Motor neuron (in vitro differentiated cells): ENCODE measurements at places on chromosomes 12 and 14. TPM values are rescaled to one million over a fixed set of nuclear protein-coding genes. Genes with fewer than 3 reads are reported as not detected.
A peak's percentile ranks its signal among the peaks of the same experiment; 100 is the strongest.

The SLC6A13 gene
- 0.95 and 1.7 TPM in 2 replicates for total RNA-seq

The NTF3 gene
- 2.3 and 2.6 TPM in 2 replicates for total RNA-seq

The TCP11L2 gene
- 11.8 and 12.3 TPM in 2 replicates for total RNA-seq

The MEG3 gene
- total RNA-seq, result 207 and 372 TPM in 2 replicates

The NKX2-1 gene
- total RNA-seq, result 0.13 TPM in 1 of 2 replicates, not detected in the other

The RTL1 gene
- total RNA-seq, result 0.39 and 0.62 TPM in 2 replicates

The NUAK1 gene
- total RNA-seq, result 22.8 and 32.3 TPM in 2 replicates

The OTX2 gene
- 0.62 TPM in 1 of 2 replicates, not detected in the other for total RNA-seq

The COPS7A gene
- total RNA-seq, result 22.5 and 23.0 TPM in 2 replicates

The SLC38A1 gene
- total RNA-seq, result 91.7 and 95.0 TPM in 2 replicates

GRCh38 chr14:63652406-63652805 is 10.7 kb upstream of the WDR89 start:
- ATAC-seq, result no peak

- no peak for ATAC-seq
Measured at GRCh38 chr14:100810861-100811461, 15.0 kb upstream of the MEG3 start.

- no peak for ATAC-seq
Measured at GRCh38 chr12:20628226-20628787, 66.8 kb upstream of the SLCO1C1 start.

DNA sequence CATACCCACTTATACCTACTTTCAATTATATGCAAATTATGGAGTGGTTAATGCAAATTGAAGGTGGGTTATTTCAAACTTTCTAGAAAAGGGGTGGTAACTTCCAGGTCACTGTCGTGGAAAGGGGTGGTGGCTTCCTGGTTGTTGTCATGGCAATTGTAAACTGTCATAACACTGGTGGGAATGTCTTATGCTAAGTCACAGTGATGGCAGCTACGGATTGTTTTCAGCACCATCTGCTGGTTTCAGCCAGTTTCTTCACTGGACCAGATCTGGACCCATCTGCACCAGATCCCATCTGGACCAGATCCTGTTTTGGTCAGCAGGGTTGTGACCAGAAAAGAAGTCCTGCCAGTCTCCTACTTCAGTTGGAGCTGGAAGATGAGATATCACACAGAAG is 1469.3 kb downstream of the AACS start:
- no peak for ATAC-seq

DNA sequence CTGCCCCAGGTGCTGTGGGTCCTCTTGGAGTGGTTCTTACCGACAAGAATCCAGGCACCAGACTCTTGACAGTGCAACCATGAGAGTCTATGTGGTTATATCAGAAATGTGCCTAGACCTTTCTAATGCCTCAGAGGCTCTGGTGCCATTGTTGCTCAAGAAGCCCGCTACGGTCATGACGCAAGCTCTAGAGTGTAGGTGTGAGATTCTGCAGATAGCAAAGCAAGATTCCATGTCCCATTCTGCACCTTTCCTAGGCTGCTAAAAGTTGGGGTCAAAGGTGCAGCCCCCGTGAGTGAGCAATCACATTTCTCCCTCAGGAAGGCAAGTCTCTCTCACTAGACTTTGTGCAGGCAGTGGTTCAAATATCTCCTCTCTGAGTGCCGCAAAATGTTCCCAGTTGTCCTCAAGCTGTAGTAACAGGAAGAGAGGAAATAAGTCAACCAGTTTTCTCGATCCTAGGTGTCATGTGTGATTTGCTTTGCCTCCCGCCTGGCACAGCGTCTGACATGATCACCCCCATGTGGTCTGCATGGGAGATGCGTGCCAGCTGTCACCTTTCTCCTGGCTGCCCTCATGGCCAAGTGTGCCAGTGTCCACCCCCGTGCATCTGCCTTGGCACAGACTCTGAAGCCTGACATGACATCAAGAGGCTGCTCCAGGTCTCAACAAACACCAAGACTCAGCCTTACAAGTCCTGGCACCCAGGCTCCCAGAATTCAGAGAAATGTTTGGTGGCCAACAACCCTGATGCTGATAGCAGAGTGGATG is 122.5 kb upstream of the COCH start:
- ATAC-seq, result no peak

DNA sequence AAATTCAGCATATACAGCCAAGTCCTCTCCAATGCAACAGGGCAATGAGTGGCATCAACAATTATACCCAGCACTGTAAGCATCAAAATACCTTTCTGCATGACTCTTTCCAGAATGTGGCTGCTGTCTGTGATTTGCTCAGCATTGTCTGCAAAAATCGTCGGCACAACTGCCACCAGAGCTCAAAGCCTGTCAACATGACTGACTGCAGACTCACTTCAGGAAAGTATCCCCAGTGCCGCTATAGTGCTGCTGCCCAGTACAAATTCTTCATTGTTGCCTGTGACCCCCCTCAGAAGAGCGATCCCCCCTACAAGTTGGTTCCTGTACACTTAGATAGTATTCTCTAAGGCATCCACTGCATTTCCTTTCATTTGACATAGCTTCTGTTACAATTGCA is 735 bp downstream of the RNASE6 start:
- no peak for ATAC-seq

DNA sequence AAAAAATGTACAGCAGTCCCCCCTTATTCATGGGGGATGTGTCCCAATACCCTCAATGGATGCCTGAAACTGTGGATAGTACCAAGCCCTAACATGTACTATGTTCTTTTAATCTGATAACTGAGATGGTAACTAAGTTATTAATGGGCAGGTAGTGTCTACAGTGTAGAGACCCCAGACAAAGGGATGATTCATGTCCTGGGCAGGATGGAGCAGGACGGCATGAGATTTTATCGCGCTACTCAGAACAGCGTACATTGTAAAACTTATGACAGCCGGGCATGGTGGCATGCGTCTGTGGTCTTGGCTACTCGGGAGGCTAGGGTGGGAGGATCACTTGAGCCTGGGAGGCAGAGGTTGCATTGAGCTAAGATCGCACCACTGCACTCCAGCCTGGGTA is 37.1 kb downstream of the KIAA0586 start:
- no peak for ATAC-seq

DNA sequence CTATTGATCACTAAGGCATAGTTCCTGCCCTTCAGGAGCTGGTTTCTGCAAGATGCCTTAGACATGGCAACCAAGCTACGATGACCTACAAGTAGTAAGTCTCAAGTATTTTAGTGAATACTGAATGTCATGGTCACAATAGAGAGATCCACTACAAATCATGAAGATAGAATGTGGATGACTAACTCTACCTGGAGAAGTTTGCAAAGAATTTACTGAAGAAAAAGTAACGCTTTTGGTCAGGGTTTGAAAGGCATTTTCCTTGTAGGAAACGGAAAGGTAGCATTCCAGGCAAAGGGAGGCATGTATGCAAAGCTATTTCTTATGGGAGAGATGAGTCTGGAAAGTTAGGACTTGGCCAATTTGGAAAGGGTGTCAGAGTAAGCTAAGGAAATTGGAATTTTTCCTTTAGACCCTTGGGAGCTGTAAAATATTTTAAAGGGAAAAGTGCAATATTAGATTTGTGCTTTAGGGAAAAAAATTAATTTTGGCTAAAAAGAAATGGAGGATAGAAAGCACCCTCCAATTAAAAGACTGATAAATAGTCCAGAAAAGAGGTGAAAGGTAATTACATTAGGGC is 377.5 kb downstream of the EGLN3 start:
- no peak for ATAC-seq

DNA sequence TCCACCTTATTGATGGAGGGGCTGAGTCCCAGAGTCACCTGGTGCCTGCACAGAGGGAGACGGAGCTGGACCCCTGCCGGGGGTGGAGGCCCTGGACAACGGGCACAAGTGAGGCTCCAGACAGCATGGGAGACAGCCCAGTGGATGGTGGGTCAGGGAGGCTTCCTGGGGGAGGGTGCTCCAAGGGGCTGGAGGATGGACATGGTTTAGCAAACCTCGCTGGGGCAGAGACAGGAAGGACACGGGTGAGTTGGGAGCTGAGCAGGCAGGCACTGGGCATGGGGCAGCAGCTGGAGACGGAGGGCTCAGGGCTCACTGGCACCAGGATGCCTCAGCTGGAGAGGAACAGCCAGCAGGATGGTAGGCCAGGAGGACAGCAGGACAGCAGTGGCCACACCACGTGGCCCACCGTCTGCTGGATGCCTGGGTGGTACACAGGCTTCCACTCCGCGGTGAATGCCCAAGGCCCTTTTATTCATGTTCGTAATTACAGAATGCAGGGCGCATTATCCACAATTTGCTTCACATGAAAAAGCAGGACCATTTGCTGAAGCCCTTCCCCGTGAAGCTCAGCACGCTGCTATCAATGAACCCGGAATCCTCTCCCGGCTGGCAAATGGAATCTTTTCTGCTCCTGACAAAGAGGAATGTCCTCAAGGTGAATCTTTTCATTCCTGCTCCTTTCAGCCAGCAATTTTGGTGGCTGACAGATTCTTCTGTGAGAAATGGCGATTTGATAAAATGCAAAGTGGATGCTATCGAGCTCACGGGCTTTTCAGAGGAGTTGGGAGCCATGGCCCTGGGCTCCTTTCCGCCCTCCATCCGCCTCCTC is 138.1 kb upstream of the C14orf180 start:
- no peak for ATAC-seq

DNA sequence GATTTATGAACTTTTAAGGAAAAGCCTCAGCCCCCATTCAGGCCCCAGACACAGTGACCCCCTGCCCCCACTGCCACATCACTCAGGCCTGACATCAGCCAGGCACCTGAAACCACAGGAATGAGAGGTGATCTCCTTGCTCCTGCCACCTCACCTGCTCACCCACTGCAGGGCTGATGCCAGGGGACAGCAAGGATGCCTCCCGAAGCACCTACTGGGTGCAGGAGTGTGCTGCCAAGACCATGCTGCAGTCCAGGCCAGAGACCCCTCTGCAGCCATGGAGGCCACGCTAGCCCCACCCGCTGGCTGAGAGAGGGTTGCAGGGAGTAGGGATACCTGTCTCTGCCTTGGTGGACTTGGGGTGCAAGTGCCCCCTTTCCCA is 18.6 kb upstream of the KRT7 start:
- no peak for ATAC-seq

- ATAC-seq, result no peak
Measured at GRCh38 chr12:104583301-104583700, 126.6 kb downstream of the CHST11 start.

DNA sequence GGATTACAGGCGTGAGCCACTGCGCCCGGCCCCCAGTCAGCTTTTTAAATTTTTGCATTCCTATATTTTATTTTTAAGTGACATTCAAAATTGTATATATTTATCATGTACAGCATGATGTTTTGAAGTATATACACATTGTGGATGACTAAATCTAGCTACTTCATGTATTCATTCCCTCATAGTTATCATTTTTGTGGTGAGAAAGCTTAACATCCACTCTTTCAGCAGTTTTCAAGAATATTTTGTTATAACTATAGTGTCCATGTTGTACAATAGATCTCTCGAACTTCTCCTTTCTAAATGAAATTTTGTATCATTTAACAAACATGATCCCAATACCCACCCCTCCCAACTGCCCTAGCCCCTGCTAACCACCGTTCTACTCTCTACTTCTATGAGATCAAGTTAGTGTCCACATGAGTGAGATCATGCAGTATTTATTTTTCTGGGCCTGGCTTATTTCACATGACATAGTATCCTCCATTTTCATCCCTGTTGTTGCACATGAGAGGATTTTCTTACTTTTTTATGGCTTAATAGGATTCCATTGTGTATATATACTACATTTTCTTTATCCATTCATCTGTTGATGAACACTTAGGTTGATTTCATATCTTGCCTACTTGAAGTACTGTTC is 8.8 kb upstream of the HEBP1 start:
- no peak for ATAC-seq

DNA sequence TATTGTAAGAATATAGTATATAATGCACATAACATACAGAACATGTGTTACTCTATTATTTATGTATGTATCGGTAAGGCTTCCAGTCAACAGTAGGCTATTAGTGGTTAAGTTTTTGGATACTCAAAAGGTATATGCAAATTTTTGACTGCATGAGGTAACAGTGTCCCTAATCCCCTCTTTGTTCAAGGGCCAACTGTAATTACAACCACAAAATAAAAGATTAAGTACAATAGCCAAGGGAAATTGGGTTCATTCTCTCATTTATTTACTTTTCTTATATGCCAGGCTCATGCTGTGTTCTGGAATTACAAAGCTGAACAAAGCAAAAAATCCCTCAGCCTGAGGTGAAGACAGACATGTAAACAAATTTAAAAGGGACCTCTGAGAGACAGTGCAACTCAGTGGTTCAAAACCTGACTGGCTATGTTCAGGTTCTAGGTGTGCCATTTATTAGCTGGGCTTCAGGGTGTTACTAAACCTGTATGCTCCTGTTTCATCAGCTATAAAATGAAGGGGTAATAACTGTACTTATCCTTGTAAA is 43.4 kb upstream of the TSPAN8 start:
- ATAC-seq, result no peak

GRCh38 chr12:4447151-4447550 is 1.5 kb upstream of the FGF6 start:
- no peak for ATAC-seq

DNA sequence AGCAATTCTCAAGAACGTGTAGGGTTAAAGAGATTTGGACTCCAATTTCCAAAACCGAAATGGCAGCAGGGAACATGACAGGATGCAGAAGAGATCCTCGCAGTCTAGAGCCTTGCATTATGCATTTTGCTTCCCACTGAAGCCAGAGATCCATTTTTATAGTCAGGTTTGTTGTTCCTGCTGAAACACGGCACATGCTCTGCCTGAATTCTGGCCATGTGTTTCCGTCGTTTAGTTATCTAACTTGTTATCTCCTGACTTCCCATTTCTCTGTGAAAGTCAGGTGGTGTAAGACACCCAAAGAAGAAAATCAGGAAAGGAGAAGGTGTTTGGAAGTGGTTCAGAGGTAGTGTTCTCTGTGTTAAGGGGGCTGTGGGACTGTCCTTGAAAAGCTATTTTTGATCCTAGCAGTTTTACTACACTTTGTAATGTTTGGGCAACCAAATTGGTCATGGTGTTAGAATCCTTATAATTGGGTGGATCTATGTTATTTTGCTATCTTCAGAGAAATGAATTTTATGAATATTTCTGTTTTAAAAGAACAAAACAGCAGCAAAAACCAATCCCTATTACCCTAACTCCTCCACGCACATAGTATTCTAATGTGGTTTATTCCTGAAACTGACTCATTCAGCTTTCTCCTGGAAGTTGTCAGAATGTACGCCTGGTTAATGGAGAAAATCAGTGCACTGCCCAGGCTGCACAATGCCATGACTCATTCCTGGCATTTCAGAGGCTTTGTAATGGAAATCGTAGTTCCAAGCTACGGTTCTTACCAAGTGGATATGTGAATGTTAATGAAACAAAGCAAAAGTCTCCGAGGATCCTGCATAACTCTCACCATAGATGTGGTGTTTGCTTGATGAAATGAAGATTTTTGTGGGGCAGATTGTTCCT is 110.1 kb downstream of the SAMD4A start:
- ATAC-seq, result peak; percentile 96
